DMS79 treated with DMSO at 0.1 percent for 48 hours (cell line): ENCODE measurements at places on chromosomes 6 and 20.

DNA sequence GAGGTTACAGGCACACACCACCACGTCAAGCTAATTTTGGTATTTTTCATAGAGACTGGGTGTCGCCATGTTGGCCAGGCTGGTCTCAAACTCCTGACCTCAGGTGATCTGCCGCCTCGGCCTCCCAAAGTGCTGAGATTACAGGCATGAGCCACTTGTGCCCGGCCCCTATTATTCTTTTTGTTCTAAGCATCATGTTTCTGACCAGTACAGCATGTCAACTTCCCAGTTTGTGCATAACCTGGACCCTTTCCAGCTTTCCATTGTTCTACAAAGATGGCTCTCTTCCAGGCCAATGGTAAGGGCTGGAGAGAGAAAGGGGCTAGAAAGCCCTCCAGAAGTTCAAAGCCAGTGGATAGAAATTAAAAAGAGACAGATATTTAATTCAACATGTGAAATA is 91.3 kb upstream of the TNFAIP3 start:
- DNase-seq, result no peak

- DNase-seq, result no peak
Measured at GRCh38 chr6:132166526-132167051, 215.4 kb upstream of the CCN2 start.

DNA sequence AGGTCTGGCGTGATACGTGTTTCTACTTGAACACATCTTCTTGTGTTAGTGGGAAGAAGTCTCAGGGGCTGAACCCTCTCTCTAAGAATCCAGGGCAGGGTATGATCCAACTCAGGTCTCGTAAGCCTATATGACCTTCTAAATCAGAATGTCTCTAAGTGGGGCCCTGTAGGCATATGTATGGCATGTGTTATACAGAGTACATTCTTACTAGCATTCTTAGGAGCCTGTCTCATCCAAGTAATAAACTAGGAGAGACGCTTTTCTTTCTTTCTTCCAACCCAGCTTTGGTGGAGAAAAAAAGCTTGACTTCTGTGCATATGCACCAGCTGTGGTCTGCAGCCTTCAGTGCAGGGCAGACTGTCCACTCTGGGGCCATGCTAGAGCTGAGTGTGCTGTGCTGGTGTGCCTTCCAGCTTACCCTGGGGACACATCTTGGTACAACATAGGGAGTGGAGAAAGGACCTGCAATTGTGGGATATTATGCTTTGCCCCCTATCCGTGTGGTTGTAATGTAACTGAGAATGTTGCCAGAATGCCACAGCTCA is 47.3 kb downstream of the L3MBTL3 start:
- DNase-seq, result no peak

GRCh38 chr6:135181333-135182070 is 394 bp downstream of the MYB start:
- no peak for DNase-seq

DNA sequence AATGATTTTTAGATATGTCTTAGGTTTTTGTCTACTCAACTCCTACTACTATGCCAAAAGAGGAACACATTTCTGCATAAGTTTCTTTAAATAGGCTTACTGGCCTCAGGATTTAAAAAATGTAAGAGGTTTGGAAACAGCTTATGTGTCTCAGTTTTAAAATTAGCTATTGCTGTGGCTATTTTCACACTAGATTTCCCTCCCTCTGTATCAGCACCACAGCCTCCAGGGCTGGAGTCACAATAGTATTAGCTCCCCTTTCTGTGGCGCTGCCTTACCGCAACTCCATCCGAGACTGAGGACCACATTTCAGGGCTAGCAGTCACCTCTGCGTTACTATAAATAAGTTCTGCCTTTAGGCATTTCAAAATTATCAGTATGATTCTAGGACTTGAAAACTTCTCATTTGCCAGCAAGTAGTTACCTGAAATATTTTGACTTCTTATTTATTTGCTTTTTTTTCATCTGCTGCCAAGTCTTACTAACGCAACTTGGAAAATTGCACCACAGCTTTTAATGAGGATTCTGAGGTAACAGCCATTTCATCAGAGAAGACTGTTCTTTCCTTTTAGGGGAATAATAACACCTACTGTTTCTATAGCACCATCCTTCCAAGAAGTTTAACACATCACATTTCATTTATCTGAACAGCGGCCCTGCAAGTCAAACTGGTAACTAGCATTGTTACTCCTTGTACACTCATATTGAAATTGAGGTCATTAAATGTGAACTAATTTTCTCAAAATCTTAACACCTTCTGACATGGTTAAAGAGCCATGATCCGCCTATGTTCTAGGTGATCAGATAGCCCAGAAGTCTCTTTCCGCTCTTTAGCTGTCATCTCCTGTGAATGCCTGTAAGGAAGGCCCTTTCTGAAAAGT is 105.9 kb downstream of the GJA10 start:
- DNase-seq, result no peak
